ENCODE measurements at places on chromosomes 3 and 15.

DNA sequence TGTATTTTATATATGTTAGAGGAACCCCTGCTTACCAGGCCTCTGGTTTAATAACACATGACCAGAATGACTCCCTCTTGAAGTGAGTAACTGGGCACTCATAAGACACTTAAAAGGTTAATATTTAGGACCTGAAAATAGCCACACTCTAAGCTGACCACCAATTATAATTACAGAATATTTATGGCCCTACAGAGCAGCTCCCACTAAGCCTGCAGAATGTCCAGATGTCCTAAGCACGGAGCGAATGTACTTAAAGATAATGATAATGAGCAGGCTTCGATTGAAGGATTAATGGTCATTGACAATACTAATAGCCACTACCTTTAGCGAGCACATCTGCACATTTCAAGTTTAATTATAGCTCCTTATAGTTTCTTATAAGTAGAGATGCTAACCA is 22.8 kb upstream of the KCTD6 start:
- DNase-seq, result no peak

DNA sequence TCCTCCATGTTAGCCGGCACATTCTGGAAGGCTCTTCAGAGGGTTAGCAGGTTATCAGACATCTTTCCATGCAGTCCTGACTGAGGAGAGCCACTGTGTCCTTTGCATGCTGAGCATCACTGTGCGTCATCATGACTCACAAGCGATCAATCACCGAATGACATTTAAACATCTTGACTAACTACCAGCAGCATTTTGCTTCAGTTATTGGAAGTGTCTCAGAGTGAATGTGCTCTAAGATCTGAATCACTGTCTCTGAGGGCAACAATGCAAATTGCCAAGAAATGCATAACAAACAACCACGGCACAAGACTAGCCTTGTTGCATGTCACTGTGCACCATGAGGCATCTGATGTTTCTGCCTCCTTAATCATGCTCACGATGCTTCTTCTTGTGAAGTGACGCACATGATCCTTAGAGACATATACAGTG is 18.3 kb upstream of the ATP8B4 start:
- no peak for DNase-seq

- DNase-seq, result no peak
Measured at GRCh38 chr15:66563126-66563525, 2.7 kb downstream of the LCTL start.

- DNase-seq, result no peak
Measured at GRCh38 chr3:37491776-37492175, 317.4 kb upstream of the LRRFIP2 start.

- no peak for DNase-seq
Measured at GRCh38 chr15:57224664-57225063, 151.6 kb upstream of the CGNL1 start.

All from stimulated activated CD8-positive, alpha-beta memory T cell treated with anti-CD3 and anti-CD28 coated beads, Interleukin-15, amount 100 ng/mL, for 24 hours (primary cell).